ENCODE measurements at places on chromosomes 2 and 18.

DNA sequence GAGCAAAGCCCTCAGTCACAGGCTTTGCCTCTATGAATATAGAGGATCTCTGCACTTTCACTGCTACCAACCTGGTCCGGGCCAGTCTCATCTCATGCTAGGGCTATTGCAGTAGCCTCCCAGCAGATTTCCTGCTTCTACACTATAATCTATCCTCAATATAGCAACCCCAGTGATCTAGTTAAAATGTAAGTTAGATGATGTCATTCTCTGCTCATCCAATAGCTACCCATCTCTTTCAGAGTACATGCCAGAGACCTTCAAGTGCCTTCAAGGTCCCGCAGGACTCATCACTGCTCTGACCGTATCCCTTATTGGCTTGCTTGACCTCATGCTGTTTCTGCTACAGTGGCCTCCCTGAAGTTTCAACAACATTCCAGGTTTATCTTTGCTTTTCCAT lies 186.3 kb downstream of the LOXHD1 start:
- DNase-seq, result no peak

DNA sequence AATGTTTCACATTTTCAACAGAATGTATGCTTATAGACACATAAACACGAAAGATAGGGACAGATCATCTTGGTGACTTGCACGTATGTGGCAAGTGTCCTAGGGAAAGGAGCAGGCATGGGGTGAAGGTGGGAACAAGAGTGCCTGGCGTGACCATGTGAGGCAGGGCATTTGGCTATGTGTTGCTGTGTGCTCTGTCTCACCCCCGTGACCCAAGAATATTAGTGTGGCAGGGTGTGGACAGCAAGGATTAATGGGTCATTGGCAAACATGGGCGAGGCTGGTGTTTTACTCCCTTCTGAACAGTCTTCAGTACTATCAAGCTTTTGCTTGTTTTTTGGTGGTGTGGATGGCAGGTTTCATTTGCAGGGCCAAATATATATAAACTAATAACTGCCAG lies 1.3 kb upstream of the VWA3B start:
- no peak for DNase-seq

GRCh38 chr2:10909050-10909995 lies 2.4 kb upstream of the KCNF1 start:
- peak; percentile 27 for DNase-seq

- peak; percentile 71 for DNase-seq
These were observed 96.7 kb upstream of the COL5A2 start for GRCh38 chr2:189276277-189276676.

DNA sequence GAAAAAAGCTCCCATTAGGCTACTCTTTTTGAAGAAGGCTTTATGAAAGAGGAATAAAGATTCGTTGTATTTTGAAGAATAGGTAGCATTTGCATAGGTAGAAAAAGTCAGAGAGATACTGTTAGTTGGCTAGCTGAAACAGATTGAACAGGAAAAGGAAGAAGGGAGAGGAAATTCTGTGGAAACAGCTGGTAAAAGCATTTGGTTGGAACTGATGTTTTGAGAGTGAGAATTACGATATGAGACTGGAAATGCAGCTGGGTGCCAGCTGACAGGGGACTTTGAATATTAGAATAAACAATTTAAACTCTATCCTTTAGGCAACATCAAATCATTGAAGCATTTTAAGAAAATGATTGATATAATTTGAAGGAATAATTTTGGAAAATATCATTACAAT lies 96.7 kb upstream of the CNTNAP5 start:
- no peak for DNase-seq

DNA sequence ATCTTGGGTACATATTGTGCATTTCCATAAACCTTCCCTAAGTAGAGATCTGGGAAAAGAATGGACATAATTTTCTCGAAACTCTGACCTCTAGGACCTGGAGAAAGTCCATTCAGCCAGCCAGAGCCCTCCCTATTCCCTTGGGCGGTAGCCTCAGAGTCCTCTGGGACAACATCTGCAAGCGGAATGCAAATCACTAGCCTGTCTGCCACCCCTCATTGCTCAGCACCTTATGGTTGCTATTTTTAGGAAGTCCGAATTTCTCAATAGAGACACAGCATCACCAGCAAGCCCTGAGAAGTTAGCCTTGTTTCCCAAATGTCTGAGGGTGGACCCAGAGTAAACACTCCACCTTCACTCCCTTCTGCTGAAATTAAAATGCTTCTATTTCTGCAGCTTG lies 17.6 kb upstream of the CD28 start:
- peak; percentile 60 for DNase-seq

DNA sequence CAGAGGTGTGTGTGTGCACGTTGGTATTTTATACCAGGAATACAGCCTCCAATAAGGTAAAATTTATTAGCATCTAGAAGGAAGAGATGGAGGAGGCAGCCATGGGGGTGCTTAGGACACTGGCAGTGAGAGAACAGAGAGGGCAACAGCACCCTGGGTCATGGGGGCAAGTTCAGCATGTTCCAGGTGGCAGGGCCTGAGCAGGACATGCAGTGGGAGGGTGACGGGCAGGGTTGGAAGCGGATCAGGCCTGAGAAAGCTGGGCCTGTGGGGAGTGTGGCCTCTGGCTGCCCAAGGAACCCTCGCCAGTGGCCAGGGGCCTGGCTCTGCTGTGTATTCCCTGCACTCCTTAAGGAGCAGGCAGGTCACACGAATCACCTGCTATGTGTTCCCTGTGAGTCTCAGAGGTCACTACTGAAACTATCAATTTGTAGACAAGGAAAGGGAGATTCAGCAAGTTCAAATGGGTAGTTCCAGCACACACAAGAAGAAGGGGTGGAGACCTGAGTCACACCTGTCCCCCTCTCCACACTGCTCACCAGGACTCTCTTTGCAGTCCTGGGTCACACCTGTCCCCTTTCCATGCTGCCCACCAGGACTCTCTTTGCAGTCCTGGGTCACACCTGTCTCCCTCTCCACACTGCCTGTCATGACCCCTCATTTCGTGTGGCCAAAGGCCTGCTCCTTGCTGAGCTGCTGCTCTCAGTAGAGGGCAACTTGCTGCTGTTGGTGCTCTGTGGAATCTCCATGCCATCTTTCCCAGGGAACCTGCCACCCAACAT lies 463.9 kb upstream of the HS6ST1 start:
- DNase-seq, result no peak

DNA sequence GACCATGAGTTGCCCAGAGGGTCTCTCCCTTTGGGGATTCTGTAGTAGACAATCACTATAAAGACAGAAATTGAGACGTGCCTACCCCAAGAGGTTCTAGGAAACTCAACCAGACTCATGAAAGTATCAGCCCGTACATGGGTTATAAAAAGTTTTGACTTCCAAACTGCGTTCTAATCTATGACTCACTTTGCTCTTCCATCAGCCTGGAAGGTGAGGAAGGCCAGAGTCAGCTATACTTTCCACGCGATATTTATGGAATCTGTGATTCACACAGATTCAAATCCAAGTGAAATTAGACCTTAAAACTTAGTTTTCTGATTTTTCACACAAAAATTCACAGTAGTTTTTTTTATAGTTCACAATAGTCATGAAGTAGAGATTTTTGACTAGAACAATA lies 7.7 kb upstream of the LYPD1 start:
- peak; percentile 36 for DNase-seq

- DNase-seq, result no peak
These were observed 12.9 kb downstream of the TGOLN2 start for GRCh38 chr2:85314884-85315242.

DNA sequence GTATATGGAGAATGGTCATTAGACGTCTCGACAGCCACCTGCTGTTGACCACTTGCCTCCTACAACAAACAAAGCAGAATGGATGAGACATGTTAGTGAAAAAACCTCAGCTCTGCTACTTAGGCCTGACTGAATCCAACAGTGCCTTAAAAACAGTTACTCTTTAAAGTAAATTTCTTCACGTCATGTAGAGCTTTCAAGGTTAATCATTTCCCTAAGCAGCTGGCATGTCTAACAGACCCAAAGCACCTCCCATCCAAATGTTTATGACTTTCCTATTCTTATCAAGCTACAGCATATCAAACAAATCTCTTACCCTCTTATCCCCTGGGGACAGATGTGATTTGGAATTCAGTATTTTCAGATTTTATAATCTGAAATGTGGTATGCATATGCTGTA lies 75.6 kb upstream of the ITGB6 start:
- DNase-seq, result no peak

GRCh38 chr2:126831234-126832005 lies 67.3 kb upstream of the TEX51 start:
- peak; percentile 8 for DNase-seq

GRCh38 chr18:3910512-3910911 lies 460.5 kb downstream of the TGIF1 start:
- no peak for DNase-seq

DNA sequence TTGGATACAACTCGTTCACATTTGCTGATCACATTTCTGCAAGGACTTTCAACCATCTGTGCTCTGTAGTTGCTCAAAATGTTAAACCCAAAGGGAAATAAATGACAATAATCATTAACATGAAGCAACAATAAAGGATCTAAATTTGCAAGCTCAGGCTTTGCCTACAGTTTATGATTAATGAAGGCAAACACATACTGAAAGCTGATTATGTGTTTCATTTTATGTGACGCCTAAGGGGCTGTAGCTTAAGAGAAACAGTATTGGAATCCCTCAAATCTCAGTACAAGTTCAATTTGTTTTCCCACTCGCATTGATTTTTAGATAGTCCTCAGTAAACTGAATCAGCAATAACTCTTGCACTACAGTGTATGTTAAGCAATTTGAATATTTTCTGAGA lies 160.3 kb upstream of the FSIP2 start:
- DNase-seq, result no peak

DNA sequence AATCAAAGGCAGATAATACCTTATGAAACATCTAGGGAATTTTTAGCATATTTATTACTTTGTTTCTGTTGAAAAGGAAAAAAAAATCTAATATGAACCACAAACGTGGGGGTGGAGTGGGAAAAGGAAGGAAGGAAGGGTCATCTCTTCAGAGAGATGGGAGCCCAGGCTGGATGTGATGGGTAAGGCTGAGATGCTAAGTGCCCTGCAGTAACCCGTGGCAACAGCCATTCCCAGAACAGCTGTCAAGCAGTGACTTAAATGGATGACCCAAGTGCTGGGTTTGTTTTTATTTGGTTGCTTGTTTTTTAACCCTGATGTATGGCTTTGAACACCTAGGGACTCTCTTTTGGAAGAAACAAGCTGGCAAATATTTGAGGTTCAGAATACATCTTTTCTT lies 50.7 kb upstream of the KLF7 start:
- no peak for DNase-seq

- no peak for DNase-seq
These were observed 53.7 kb downstream of the BCL11A start for GRCh38 chr2:60499651-60500265.

DNA sequence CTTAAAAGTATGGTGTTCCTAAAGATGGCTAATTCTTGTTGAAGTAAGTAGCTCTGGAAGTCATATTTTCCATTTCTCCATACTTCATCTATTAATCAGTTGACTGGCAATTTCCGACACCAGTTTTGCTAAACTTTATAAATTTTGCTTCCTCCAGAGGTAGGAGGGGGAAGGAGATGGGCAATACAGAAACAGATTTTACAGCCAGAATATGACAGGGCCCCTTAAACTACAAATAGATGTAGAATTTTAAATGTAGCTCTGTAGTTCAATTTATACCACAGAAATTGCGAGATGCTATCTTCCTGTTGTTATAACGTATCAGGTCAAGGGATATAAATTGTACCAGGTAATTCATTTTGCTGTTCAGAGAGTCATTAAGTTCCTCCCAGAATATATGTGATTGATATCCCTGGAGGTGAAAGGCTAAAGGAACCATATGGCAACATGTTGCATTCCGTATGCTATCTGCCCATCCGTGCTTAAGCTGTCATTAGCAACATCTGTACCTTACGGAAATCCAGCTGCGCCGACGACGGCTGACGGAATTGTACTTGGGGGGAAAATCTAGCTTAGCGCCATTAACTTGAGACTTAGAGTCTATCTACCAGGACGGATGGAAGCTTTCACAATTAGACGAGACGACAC lies 8.4 kb upstream of the NR4A2 start:
- DNase-seq, result no peak

DNA sequence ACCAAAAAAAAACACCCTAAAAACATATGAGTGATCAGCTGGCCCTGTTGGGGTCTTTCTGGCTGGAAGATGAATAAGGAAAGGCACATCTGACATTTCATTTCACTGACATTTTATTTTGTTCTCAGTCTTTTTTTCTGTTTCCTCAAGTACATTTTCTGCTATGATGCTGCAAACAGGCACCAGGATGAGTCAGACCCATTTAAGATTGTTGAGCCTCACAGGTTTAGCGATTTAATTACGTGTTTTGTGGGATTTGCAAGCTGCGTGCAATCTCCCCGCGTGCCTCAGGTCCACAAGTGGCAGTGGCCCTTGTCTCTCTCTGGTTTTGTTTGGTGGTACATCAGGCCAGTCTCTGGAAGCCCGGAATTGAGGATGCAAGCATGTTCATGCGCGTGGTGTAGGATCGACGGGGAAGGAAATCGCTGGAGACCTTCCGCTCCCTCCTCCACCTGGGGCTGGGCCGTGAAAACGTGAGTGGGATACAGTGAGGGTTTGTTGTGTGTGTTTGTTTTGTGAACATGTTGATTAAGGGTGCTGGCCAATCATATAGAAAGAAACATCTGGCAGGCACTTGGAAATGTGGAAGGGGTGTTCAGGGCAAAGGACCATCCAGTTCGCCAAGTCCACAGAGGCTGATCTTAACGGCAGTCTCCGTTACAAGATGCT lies 120.2 kb upstream of the ZNF516 start:
- DNase-seq, result no peak

- DNase-seq, result no peak
These were observed 53.4 kb downstream of the ATIC start for GRCh38 chr2:215365184-215365658.

GRCh38 chr2:106284255-106284654 lies 90.2 kb upstream of the UXS1 start:
- no peak for DNase-seq

GRCh38 chr18:49135877-49136276 lies 185.1 kb upstream of the SMAD7 start:
- DNase-seq, result peak; percentile 1

DNA sequence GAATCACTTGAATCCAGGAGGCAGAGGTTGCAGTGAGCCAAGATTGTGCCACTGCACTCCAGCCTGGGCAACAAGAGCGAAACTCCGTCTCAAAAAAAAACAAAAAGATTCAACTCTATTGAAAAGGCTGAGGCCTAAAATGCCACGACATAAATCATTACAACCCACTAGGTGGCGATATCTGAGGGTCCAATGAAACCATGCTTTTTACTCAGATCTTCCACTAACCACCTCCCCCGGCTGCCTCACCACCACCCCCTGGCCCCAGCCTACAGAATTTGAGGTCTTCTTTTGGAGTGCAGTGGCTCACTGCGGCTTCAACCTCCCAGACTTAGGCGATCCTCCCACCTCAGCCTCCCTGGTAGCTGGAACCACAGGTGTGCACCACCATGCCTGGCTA lies 57.5 kb downstream of the AP1S3 start:
- DNase-seq, result peak; percentile 50

- no peak for DNase-seq
These were observed 273.6 kb downstream of the CCDC74A start for GRCh38 chr2:131801210-131801744.
